ENCODE measurements at places on chromosomes 6 and 20.

- no peak for DNase-seq
These were observed 54.7 kb upstream of the ZMYND8 start for GRCh38 chr20:47411161-47411560.

DNA sequence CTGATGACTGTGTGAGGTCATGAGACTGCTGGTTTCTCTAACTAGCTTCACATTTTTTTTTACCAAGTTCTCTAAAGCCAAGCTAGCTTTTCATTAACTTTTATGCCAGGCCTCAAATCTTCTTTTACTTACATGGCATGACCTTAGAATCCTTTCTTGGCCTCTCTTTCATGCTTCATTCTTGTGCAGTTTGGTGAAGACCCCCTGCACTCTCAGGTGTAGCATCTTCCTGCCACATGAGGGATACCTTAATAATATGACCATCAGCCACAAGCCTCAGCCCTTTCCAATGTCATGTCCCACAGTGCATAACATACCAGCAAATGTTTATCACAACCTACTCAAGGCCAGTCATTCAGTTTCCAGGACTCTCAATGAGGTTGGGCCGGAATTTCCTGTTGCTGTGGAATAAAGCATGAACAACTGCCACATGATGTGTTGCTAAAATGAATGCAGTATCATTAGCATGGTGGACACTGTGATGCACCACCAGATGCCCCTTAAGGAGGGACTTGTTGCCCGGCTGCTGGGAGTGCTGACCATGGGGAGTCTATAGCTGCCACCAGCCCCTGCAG lies 72.2 kb downstream of the RIN2 start:
- DNase-seq: no peak

DNA sequence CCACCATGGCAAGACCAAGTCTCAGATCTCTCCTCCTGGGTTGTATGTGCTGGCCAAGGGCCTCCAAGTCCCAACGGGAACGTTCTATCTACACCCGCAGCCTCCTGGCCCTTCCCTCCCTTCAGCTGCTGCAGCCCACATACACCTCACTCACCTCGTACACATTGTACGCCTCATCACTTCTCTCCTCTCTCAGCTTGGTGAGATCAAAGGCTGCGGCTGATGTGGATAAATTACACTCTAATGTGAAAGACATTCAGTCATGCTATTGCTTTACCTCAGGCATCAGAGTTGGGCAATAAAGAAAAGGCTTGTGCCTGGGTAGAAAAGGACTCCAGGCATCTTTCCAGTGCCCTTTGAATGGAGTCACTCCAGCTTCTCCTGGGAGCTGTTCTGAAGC lies 135.3 kb upstream of the FOXQ1 start:
- no peak for DNase-seq

DNA sequence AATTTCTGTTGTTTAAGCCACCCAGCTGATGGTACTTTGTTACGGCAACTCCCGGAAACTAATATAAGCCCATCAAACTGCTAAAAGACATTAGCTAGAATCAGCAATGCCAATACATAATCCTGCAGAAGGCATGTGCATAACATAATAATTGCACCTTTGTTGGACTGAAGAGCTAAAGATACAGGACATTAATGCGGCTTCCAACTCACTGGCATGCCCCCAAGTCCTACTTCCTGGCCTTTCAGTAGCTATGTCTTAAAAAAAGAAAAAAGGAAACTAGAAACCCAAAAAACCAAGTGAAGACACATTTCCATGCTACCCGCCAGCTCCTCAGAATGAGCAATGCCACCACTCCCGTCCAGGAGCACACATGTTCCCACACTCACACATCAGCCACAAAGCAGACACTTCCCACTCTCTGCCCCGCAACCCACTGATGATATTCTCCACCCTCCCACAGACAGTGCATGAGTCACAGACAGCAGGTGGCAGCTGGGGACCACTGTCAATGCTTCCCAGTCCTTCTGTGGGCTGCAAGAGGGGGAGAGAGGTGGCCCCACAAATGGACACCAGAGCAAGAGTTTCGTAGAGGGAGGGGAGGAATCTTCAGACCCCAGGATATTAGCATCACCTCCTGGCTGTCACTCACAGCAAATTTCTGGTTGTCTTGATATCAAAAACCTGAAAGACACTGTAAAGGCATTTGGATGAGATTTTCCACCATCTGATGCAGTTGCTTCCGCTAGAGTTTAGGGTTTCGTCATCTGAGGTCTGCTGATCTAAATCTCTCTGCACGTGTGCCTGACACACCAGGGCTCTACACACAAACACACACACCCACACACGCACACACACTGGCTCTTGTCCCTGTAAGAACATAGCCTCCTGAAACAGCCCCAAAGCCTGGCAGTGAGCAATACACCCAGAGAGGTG lies 32.8 kb downstream of the GFOD1 start:
- peak; percentile 13 for DNase-seq

DNA sequence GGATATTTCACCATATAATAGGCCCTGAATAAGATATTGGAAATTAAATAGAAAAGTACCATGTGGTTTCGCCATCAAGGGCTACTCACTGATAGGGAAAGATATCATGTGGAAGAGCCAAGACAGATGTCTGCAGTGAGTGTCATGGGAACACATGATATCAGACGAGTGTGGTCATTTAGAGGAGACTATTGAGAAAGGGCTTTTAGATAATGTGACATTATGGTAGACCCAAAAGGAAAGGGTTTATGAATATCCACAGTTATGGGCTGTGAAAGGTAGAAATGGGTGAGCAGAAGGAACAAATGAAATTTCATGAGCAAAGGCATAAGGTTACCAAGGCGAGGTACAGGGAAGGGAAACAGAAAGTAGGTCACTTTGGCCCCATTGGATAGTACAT lies 182.3 kb upstream of the PRSS16 start:
- DNase-seq: no peak

GRCh38 chr20:1937316-1937976 lies 42.2 kb downstream of the SIRPA start:
- DNase-seq: no peak

- DNase-seq: no peak
These were observed 141.4 kb upstream of the PTPN1 start for GRCh38 chr20:50368813-50369224.

DNA sequence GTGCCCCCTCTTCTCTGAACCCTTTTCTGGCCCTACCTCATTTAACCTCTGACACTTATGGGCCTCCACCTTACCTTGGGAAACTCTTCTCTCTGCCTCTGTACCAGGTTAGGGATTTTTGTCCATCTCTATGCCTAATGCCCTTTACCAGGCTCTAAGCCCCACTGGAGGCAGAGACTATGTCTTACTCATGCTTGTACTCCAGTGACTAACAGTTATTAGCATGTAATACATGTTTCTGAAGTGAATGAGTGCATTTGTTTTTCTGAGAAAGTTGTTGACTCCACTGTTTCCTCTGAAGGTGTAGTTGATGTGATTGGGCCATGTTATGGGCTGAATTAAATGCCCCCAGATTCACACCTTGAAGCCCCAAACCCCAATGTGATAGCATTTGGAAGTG lies 234.3 kb downstream of the PACRG start:
- peak; percentile 32 for DNase-seq

DNA sequence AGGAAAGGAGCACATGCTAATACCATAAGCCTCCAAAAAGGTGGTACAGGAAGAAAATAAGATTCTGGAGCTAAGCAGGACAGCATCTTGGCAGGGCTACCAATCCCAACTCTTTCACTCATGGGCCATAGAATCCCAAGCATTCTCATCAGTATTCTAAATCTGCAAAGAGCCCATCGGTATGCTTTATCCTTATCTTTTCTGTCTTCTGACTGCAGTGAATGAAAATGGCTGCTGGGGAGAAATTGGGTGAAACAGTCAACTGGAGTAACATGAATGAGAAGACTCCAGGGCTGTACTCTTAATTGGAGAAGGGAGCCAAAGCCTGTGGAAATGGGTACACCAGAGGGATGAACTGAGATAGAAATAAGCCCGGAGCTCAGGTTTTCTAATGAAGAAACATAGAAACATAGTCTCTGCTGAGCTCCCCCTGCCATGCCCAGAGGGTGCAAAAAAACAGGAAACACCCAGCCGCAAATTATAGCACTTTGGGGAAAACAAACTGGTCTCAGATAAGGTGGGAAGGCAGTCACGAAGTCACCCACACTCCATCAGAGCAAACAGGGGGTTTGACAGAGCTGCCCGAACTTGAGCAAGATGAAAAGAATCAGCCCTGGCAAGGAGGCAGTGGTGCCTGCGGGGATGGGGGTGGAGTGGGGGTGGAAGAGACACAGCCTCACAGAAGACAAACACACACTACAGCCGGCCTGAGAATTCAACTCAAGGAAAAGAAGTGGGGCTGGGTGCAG lies 35.4 kb upstream of the E2F3 start:
- no peak for DNase-seq

DNA sequence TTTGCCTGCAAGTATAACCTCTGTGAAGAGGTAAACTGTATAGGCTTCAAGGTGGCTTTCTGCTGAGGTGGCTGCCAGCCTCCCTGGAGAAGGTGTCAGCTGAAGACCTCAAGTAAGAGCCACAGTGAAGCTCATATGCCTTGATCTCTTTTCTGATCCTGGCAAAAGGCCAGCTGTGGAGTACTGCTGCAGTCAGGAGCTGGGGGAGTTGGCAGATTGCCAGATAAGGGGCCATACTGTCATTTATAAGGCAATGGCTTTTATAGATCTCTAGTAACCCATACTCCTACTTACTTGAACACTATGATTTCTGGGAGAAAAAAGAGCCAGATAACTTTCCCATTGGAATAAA lies 8.8 kb upstream of the CEP85L start:
- DNase-seq: no peak

GRCh38 chr6:166687070-166687878 lies 60.2 kb upstream of the RPS6KA2 start:
- DNase-seq: no peak

- no peak for DNase-seq
These were observed 52.5 kb downstream of the HLA-DPB1 start for GRCh38 chr6:33128318-33128717.

GRCh38 chr6:44642349-44642748 lies 254.8 kb downstream of the CDC5L start:
- no peak for DNase-seq

- DNase-seq: no peak
These were observed 21.8 kb upstream of the UFL1 start for GRCh38 chr6:96499781-96500180.

DNA sequence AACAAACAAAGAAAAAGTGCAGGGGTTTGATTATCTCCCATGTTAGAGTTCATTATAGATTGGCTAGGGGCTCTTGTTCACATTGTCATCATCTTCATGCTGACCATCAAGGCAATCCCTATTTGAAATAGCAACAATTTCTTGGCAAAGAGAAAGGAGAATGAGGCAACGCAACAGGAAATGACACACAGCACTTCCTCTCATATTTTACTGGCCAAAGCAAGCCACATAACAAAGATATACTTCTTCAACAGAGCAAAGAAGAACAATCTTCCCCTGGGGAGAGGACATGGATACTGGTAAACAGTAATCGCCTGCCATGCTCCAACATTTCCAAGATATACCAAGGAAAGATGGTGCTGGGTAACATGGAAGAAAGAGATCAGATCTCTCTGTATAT lies 29.8 kb downstream of the EPM2A start:
- peak; percentile 39 for DNase-seq

- peak; percentile 58 for DNase-seq
These were observed 79.4 kb downstream of the SNX5 start for GRCh38 chr20:17889226-17889625.

DNA sequence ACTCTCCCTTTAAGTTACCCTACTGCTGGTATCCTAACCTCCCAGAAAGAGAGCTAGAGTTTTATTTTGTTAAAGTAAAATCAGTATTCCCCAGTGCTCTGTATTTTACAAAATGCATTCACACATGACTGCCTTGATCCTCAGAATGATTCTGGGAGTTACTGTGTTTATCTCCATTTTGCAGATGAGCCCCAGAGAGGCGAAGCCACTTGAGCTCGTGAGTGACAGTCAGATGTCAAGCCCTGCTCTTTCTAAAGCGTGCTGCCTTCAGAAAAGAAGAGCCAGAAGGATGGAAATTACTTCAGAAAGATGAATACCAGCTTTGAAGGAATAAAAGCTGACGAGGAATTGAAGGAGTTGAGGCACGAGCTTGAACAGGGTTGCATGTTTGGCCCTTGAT lies 14.1 kb upstream of the OSER1 start:
- no peak for DNase-seq

DNA sequence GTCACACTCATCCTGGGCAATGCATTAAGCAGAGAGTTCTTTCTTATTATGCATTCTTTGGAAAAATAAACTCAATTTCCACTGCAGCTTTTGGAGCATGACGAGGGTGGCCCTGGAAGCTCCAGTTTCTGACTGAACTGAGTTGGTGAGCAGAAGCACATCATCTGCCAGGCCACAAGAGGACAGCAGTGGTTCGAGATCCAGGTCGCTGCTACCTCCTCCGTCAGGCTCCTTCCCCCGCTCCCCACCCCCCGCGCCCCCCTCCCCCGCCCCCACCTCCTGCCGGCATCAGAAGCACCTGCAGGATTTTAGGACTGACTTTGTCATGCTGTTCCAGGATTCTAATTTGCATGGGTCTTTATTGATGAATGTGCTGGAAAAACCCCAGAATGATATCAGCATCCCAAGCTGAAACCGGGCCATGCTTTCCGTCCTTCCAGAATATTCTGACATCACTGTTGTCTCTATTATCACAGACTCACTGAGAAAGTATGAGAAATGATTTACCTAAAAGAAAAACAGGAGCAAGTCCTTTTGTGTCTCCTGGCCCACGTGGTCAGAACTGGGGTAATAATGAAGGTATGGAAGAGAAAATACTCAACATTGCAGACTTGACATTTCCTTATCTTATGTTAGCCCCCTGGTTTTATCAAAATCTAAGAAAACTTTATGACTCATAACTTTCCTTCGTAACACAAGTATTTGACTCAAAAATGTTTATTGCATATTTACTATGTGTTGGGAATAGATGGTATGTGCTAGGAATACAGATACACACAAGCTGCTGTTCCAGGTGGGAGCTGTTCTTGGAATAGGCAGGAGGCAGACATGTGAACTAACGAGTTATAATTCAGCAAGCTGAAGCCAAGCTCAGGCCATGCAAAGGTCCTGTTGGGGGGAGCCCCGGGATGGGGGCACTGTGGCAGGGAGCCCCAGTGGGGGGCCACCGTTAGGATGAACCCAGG lies 220.2 kb upstream of the EXOC2 start:
- peak; percentile 26 for DNase-seq

DNA sequence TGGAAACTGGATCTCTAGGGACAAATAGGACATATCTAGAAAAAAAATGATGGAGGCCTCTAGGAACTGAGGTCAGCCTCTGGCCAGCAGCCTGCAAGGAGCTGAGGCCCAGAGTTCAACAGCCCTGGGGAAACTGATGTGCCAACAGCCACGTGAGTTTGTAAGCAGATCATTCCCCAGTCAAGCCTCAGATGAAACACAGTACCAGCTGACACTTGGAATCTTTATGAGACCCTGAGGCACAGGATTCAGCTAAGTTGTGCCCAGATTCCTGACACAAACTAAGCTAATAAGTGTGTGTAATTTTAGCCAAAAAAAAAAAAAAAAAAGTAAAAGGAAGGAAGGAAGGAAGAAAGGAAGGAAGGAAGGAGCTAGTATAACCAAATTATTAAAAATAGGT lies 1059.8 kb upstream of the MAP3K7 start:
- DNase-seq: no peak

GRCh38 chr6:26475823-26476729 lies 18.3 kb downstream of the BTN2A1 start:
- no peak for DNase-seq

All from astrocyte of the spinal cord (primary cell).